SJCRH30 (cell line): ENCODE measurements at places on chromosomes 1 and 21. TPM values are rescaled to one million over a fixed set of nuclear protein-coding genes. Genes with fewer than 3 reads are reported as not detected.

GRCh38 chr1:206885341-206886060, 11.7 kb upstream of the IL24 start:
- DNase-seq = no peak

The CD2 gene
- not detected in 2 replicates for total RNA-seq

DNA sequence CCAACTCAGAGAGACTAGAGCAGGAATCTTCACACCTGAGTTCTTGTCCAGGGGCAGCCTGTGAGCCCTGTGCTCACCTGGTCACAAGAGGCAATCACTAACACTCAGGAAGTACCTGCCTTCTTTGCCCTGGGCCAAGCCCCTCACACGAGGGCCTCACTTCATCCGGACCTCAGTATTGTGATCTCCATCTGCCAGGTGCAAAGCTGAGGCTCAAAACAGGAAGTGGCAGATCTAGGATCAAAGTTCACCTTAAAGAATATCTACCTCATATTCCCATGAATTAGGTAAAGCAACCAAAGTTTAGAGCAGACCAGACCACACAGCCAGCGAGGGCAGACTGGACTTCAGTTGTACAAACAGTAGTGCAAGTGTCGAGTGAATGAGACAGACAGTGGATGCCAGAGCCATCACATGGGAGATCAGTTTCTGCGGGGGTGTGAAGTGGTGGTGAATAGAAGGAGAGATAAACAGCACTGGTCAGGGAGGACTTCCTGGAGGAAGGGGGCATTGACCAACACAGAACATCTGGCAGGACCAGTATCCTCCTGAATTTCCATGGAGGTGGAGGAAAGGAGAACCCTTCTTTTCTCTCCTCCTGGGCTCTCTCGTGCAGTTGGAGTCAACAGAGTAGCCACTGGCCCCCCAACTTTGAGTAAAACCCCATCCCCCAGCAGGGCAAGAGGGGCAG, 116.6 kb upstream of the ZBTB40 start:
- DNase-seq = no peak

GRCh38 chr21:45366476-45366875, 38.5 kb upstream of the COL18A1 start:
- DNase-seq = no peak

- DNase-seq = no peak
Observed at GRCh38 chr1:84635429-84635828, 54.8 kb downstream of the SSX2IP start.

The ABCB10 gene
- 14.9 and 18.3 TPM in 2 replicates for total RNA-seq

DNA sequence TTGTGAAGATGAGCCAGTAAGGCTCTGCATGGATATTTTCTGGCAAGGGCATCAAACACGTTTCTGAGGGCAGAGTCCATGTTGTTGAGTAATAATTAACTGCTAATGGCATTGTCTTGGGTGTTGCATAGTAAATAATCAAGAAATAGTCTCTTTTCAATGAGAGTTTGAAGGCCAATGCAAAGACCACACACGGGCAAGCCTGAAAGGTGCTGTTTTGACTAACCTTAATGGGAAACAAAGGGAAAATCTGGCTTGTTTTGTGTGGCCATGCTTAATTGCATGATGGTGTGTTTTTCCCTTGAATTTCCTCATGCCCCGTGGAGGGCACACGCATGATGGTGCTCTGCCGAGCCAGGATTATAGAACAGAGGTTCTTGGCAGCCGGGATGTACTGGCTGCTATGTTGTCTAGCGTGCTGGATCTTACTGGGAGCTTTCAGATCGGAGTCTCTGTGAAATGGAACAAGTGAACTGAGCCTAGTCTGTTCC, 127.6 kb downstream of the NOS1AP start:
- no peak for DNase-seq

The SH2D1B gene
- 0.08 TPM in 1 of 2 replicates, not detected in the other for total RNA-seq

GRCh38 chr1:238658763-238659162, 727.6 kb upstream of the CHRM3 start:
- no peak for DNase-seq

DNA sequence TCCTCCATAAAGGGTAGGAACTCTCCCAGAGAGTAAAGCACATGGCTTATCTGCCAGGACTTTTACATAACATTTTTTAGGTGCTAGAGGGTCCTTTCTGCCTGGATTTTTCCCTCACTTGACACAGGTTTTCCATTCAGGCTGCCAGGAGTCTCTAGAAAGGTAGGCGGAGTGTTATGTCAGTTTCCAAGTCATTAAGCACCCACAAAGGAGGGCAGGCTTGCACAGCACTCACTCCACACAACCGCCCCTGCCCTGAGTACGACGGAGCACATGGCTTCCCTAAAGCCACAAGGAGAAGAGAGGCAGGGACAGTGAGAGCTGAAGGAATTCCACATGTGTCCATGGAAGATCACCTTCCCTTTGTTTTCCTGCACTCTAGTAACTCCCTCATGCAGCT, 55.7 kb downstream of the CAPZB start:
- DNase-seq = no peak

- DNase-seq = no peak
Observed at GRCh38 chr1:228448372-228448771, 31.7 kb upstream of the TRIM17 start.

DNA sequence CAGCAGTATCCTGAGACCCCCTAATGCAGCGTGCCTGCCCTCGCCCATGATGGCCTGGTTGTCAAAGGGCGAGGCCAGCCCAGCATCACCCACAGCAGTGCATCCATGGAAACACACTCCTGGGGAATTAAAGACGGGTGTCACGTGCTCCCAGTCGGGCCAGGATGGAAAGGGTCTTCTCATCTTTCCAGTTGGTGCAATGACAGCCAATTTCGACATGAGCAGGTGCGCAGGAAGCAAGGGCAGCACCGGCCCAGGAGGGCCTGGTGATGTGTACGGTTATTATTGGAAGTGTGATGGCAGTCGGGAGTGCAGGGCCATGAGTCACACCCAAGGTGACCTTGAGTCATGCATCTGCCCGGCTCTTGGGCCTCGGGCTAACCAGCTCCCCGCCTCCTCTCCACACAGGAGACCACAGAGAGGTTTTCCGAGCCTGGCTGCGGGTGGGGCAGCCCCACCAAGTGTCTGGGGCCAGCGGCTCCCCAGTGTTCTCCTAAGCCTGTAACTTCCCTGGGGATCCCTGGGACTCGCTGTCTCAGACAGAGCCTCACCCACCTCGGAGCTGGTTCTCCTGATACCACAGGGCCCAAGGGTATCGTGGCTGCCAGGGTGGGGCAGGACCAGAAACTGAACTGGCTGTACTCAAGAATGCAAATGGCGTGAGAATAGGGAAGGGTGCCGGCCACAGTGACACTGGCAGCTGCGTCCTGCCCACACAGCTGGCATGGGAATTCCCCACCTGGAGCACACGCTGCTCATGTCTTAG, 119.8 kb downstream of the SIK1 start:
- peak; percentile 88 for DNase-seq

DNA sequence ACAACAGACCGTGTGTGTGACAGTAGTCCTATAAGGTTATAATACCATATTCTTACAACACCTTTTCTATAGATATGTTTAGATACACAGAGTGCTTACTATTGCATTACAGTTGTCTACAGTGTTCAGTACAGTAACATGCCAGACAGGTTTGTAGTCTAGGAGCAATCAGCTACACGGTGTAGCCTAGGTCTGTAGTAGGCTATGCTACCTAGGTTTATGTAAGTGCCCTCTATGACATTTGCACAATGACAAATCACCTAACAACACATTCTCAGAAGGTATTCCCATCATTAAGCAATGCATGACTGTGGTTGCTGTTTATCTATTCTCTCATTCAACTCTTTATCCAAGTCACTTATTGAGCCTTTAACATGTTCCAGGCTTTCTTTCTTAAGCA, 1.8 kb upstream of the WLS start:
- no peak for DNase-seq

DNA sequence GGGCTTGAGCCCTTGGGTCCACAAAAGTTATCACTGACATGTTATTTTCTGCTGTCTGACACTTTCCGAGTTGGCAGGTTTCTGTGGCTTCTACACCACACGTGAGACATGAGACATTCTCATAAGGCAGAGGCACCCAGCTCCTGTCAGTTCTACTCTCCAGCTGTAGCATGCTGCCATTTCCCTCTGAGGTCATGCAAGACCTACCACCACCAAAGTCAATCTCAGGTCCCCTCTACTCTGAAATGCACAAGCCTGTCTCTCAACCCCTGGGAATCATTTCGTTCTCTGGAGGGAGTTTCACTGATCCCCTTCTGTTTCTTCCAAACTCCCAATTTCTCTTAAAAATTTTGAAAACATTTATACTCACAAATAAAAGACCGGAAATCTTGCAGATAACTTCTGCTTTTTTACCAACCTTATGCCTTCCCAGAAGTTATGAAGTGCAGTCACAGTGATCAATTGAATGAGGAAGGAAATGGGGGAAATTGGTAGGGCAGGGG, 39.5 kb upstream of the CR2 start:
- DNase-seq = no peak

- DNase-seq = no peak
Observed at GRCh38 chr21:22200378-22201092, 1202.3 kb downstream of the NCAM2 start.

DNA sequence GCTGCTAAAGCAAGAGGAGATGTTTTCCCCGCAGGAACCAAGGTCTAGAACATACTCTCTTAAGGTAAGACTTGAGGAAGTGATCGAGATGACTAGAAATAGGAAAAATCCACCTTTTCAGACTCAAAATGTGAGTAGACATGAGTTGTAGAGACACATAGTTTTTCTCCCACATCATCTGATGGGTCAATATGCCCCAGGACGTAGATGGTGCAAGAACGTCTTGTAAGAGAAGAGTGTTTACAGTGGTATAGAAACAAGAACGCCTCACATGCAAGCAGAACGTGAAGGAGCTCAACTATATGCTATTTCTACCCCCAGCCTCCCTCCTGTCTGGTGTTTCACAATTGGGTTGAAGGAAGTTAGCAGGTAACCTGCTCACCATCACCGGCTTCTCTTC, 144.0 kb upstream of the BACE2 start:
- DNase-seq = no peak

- DNase-seq = no peak
Observed at GRCh38 chr1:153958961-153959260, 499 bp upstream of the CRTC2 start.
